ENCODE measurements at places on chromosomes 3 and 15.

GRCh38 chr15:77753281-77753873 lies 120.7 kb upstream of the LINGO1 start:
- no peak for DNase-seq

DNA sequence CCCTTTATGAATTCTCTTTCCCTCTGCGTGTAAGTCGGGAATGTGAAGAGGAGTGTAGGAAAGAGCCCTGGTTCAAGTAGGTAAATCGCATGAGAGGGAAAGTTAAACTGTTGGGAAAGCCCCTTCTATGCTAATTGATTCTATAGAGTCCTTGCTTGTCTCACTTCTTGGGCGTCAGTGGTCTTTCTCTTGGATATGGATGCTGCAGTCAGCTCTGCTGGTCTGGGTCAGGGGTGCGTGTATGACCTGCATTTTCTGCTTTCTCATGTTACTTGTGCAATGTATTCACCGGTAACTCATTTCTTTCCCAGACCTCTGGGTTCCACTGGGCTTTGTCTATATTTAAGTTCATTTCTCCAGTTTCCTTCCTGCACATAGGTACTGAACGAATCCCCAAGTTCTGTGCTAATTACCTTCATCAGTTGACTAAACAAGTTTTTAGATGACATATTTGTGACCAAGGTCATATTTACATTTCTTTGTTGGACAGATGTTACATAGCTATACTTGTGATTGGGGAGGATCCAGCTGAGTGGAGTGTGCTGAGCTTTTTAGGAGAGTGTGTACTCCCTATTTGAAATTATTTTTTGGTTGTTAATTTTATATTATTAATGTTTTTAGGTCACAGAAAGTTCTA lies 1.4 kb downstream of the SETD5 start:
- no peak for DNase-seq

- no peak for DNase-seq
Measured at GRCh38 chr3:142040941-142041491, 108.3 kb downstream of the TFDP2 start.

DNA sequence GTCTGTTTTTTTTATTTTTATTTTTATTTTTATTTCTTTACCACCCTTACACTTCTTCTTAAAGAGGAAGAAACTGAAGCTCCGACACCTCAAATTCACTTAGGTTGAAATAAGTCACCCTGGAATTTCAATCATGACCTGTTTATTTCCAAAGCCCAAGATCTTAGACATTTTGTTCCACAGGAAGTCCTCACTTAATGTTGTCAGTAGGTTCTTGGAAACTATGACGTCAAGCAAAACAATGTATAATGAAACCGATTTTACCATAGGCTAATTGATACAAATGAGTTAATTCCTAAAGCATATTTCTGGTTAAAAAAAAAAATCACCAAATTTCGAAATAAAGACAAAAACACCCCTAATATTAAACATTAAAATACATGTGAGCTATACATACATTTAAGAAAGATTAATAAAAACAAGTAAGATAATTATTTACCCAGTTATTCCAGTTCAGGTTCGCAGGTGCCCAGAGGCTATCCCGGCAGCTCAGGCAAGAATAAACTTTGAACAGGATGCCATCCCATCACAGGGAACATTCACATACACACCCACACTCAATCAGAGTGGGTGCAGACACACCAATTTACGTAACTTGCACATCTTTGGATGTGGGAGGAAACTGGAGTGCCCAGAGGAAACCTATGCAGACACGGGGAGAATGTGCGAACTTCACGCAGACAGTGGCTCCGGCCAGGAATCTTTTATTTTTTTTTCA lies 391.0 kb downstream of the RAP2B start:
- DNase-seq, result no peak

GRCh38 chr3:124529826-124530571 lies 200.3 kb upstream of the UMPS start:
- no peak for DNase-seq

GRCh38 chr15:83919319-83919830 lies 265.5 kb downstream of the ADAMTSL3 start:
- no peak for DNase-seq

- no peak for DNase-seq
Measured at GRCh38 chr3:58093574-58094195, 85.5 kb downstream of the FLNB start.

DNA sequence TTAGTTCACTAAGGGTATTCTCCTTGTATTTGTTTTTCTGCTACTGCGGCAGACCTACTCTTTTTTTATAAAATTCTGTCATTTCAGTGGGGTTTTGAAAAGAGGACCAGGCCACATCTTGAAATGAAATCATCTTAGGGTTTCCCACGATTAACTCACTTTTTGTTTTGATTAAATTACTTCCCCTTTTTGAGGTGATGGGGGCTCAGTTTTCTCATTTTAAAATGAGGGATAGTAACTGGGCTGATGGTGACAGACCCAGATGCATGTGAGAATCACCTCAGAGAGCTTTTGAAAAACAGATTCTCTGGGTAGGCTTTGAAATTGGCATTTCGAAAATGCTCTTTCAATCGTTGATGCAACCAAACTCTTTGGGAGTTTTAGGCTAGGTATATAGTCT lies 24.2 kb downstream of the UBE2Q2 start:
- DNase-seq, result no peak

DNA sequence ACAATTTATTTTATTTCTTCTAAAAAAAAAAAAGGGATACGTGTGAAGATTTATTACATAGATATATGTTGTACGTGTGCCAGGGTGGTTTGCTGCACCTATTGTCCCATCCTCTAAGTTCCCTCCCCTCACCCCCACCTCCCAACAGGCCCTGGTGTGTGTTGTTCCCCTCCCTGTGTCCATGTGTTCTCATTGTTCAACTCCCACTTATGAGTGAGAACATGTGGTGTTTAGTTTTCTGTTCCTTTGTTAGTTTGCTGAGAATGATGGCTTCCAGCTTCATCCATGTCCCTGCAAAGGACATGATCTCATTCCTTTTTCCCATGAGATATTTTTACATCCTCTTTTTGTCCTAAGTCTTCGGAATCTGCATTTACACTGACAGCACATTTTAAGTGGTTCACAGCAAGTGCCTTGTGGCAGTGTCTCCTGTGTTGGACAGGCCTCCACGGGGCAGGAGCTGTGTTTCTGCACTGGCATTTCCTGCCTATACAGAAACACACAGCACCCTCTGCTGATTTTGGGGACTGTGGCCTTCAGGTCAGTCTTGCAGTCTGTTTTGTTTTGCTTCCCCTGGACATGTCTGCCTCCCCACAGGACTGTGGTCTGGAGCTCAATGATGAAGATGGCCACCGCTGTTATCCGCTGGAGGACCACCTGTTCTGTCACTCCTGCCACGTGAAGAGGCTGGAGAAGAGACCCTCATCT lies 12.7 kb upstream of the SACM1L start:
- DNase-seq, result no peak

- DNase-seq, result no peak
Measured at GRCh38 chr3:139948898-139949297, 13.9 kb downstream of the CLSTN2 start.

GRCh38 chr3:30688776-30689641 lies 82.6 kb downstream of the TGFBR2 start:
- DNase-seq, result no peak

- no peak for DNase-seq
Measured at GRCh38 chr15:45548753-45549520, 26.4 kb upstream of the SLC30A4 start.

GRCh38 chr15:91880373-91880772 lies 26.9 kb downstream of the SLCO3A1 start:
- no peak for DNase-seq

DNA sequence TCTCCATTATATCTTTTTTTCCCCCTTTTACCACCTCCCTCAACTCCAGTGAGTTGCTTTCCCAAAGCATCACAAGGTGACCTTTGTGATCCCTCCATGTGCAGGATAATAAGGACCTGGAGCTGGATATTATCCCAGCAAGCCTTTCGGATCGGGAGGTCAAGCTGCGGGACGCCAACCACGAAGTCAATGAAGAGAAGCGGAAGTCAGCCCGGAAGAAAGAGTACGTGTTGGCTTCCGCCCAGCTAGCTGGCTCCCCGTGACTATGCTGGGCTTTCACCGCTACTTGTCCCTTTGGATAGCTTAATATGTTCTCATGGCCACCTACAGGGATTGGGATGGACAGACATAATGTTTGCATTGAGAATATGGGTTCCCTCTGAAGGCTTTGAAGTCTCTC lies 273.7 kb upstream of the UMPS start:
- DNase-seq, result no peak
